Activated CD4-positive, alpha-beta T cell treated with anti-CD3 and anti-CD28 coated beads, Interleukin-10, Interleukin-2, amounts not matched to agents 100 ng/mL and 50 ng/mL, durations not matched to agents 16 hours and 8 hours (primary cell): ENCODE measurements at places on chromosomes 13 and 19.
A peak's percentile ranks its signal among the peaks of the same experiment; 100 is the strongest.

DNA sequence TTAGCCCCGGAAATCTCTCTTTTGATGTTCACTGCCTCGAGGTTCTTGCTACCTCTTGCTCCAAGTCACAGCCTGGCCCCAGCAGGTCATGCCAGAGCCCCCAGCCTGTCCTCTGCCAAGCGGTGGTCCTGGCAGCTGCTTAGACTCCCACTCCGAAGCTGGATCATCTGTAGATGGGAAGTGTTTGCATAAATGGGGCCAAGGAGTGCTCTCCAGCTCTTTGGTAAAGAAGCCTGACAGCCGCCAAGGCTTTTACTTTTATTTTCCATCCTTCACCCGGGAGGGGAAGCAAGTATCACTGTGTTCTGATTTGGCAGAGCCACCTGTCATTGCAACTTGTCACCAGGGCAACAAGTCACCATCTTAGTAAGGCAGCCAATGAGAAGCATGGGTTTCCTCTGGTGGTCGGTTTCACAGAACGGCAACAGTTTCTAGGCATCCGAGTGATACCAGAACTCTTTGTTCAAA lies 10.6 kb upstream of the RETN start:
- peak; percentile 72 for DNase-seq

GRCh38 chr13:40692946-40693345 lies 26.5 kb upstream of the FOXO1 start:
- DNase-seq: no peak

DNA sequence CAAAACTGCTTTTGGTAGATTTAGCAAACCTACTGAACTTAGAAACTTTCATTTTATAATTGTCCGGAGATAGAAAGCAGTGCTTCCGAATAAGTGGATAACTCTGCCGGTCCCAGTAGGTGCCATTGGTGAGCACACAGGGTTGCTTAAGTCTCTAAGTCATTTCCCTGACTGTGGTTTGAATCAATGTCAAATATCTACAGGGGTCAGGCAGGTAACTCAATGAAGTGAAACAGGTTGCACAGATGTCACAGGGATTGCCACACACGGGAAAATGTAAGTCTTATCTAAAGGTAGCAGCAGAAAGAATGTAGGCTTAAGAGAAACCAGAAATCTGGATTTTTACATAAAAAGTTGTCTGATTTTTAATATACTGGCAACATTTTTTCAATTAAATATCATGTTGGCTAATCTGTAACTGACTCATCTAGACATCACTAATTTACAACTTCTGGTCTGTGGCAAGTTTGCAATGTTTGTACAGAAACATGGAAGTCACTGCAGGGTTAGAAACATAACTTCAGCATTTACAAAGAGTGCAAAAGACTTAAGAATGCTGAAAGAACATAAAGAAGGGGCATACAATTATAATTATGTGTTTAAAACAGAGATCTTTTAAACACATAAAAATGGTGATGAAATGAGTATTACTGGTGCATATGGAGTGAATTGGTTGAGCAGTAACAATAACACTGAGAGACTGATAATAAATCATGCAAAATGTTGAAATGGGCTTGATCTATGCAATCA lies 14.3 kb upstream of the LRRC63 start:
- no peak for DNase-seq

GRCh38 chr13:31518645-31519044 lies 220.7 kb upstream of the RXFP2 start:
- no peak for DNase-seq

DNA sequence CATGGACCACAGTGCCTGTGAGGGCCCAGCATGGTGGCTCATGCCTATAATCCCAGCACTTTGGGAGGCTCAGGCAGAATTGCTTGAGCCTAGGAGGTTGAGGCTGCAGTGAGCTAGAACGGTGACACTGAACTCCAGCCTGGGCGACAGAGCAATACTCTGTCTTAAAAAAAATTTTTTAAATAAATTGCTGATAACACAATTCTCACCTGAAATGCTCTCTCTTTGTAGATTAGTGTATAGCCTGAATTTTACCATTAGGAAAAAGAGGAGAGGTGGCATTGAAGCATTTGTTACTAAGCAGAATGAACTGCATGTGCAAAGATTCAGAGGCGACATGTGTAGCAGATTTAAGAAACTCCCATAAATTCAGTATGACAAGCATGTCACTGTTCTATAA lies 29.1 kb upstream of the MAP3K10 start:
- DNase-seq: no peak

DNA sequence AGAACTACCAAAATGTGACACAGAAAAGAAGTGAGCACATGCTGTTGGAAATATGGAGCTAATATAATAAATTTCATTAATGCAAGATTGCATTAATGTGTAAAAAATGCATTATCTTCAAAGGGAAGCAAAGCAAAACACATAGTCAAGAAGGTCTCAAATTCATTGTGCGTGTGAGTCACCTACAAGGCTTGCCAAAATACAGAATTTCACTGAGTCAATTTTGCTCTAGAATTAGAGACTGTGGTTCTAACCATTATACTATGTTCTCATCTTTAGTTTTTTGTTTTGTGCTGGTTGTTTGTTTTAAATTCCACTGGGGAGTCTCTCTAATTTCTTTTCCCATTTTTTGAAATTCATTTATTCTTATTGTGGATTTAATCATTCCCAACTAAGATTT lies 149.8 kb upstream of the SLITRK1 start:
- no peak for DNase-seq

- DNase-seq: peak; percentile 11
Observed at GRCh38 chr13:110856942-110857835, 57.7 kb downstream of the ANKRD10 start.
